NCI-H446 (cell line): ENCODE measurements at places on chromosomes 7 and 10.

DNA sequence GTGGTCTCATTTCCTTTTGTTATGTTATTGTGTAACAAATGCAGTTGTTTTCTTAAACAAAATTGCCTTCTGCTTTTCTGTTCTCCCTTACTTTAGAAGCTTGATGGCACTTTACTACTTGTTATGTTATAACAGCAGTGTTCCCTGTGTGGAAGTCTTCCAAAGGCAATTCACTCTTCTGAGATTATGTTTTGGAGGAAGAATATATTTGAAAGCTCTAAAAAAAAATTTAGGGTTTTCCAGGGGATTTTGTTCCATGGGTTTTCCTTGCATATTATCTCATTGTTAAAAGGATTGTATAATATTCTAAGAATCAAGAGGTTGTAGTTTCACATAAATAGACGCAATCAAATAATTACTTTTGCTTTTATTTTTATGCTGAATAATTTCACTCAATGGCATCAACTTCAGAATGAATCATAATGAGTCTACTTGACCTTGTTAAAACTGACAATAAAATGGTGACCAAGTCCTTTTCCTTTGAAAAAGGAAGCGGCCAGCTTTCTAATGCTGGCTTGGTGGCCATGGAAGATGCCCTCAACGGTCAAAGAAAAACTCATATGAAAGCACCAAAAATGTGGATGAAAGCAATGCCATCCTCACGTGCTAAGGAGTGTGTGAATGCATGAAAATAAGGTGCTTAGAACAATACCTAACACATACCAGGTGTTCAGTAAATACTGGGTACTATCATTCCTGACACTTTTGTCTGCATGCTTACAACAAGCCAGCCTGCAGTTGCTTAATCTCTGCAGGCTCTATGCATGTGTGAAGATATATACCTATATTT, 92.4 kb upstream of the KLF6 start:
- no peak for DNase-seq

DNA sequence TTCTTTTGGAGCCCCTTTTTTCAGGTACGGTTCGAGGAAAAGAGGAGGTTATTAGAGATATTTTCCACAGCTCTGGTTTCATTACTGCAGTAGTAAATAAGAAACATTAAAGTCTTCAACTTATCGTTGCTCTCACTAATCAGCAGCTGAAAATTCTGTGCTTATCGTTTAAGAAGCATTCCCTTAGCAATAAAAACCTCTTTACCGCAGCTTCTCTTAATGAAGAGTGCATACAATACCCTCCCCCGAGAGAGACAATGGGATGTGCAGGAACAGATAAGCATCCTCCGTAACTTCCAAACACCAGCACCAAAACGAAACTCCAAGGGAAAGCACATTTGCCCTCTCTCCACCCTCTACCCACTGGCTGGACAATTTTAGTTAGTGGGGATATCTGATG, 384.5 kb downstream of the NEBL start:
- DNase-seq = no peak

GRCh38 chr10:117365612-117366011, 9.6 kb downstream of the PDZD8 start:
- no peak for DNase-seq

DNA sequence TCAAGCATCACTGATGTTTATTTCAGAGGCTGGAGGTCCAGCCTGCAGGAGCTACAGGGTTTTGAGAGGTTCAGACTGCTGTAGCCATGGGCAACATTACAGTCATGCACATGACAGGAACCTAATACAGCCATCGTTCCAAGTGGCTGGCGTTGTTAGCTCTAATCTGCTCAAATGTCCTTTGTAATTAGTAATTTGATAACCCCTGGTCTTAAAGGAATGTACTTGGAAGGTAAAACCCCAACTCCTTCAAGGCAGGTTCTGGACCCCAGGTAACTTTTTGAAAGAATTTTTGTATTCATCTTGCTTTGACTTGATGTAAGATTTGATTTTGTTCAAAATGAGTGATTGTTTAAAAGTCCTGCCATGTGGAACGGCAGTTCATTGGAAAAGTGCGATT, 34.7 kb upstream of the FOXI2 start:
- no peak for DNase-seq

- no peak for DNase-seq
Measured at GRCh38 chr10:102511583-102512274, 8.0 kb downstream of the SUFU start.
